ENCODE measurements at places on chromosomes 1 and 21.

- peak; percentile 33 for DNase-seq
These were observed 27.2 kb downstream of the ERI3 start for GRCh38 chr1:44327679-44328491.

GRCh38 chr1:40477678-40478053, 576 bp downstream of the ZFP69 start:
- DNase-seq = no peak

DNA sequence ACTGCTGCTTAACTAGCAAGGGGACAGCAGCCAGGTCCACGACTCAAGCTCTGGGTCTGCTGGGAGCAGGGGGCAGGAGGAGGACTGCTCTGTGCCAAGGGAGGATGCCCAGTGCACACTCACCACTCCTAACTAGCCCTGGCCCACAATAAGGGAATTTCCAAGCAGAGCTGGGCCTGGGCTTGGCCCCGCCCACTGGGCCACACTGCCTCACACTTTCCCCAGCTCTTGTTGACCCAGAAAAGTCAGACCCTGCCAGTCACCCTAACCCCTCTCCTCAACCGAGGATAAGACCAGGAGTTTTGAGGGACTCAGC, 18.7 kb downstream of the SLC9A1 start:
- DNase-seq = no peak

DNA sequence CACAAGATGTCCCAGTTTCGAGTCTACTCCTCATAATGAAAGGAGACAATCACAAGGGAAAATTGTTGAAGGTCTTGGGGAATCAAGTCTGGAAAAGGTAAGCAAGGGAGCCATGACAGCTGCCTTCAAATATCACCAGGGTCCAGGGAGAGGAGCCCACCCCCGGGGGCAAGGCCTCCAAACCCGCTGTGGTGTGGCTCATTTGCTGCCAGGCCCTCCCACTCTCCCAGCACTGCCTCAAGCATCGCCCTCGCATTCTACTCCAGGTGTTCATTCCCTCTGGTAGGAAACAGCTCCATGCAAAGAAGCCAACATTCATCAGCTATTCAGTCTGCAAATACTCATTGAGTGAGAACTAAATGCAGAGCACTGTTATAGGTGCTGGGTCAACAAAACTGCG, 8.6 kb downstream of the S100A9 start:
- no peak for DNase-seq

DNA sequence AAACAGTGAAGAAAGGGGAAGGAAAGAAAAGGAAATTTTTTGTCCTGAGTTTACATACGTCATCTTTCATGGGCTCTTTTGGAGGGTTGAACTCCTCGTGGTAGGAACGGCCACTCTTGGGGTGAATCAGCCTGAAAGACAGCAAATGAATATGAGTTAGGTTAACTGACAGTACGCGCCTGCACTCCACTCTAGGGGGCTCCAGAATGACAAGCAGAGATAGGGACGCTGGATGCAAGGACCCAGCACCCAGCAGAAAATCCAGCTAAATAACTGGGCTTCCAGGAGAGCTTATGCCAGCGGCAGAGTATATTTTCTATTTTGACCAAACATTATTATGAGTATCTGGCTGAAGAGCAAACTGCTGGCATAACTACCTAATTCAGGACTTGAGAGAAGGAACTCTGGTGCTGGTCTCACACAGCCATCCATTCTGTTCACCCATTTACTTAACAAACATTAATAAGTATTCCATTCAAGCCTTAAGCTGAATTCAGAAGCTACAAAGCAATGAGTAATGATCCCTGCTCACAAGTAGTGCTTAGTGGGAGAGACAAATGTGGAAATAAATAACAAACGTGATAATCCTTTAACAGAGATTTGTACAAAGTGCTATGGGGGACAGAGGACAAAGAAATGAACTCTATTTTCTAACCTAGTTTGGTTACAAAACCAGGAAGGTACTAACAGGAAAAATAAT, 22.1 kb downstream of the AK2 start:
- DNase-seq = no peak

Data from muscle of back (tissue), 13 donors.